ENCODE measurements at places on chromosomes 2 and 18.

DNA sequence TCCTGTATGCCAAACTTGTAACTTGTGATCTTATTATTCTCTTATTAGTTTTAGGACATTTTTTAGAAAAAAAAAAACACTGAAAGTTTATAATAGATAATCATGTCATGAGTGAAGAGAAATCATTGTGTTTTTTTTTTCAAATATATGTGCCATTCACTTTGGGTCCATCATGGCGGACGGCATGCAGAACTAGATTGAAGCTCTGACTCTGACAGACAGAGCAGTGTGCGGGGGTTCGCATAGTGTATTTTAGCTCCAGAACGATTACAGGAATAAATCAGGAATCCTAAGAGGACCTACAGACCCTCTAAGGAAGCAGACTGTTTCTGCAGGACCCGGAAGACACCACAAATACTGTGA is 484.4 kb upstream of the REG3G start:
- no peak for DNase-seq

- DNase-seq: no peak
Measured at GRCh38 chr2:19250906-19251305, 107.5 kb downstream of the OSR1 start.

GRCh38 chr2:96353032-96353561 is 17.5 kb downstream of the NCAPH start:
- no peak for DNase-seq

DNA sequence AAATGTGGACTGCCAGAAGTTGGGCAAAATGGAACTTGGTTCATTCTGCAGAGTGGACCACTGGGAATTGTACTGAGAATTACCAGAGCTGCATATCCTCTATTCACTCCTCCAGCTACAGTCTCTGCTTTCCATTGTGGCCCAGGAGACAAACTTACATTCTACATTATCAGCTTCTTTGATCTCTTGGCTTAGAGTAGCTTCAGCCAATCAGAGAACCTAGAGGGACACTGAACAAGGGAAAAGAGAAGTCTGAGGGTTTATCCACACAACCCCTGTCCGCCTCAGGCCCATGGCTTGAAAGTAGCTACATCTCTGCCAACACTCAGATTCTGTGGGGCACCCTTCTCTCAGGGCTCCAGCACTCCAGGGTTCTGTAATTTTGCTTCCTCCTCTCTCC is 251.1 kb downstream of the TRIB2 start:
- DNase-seq: no peak

DNA sequence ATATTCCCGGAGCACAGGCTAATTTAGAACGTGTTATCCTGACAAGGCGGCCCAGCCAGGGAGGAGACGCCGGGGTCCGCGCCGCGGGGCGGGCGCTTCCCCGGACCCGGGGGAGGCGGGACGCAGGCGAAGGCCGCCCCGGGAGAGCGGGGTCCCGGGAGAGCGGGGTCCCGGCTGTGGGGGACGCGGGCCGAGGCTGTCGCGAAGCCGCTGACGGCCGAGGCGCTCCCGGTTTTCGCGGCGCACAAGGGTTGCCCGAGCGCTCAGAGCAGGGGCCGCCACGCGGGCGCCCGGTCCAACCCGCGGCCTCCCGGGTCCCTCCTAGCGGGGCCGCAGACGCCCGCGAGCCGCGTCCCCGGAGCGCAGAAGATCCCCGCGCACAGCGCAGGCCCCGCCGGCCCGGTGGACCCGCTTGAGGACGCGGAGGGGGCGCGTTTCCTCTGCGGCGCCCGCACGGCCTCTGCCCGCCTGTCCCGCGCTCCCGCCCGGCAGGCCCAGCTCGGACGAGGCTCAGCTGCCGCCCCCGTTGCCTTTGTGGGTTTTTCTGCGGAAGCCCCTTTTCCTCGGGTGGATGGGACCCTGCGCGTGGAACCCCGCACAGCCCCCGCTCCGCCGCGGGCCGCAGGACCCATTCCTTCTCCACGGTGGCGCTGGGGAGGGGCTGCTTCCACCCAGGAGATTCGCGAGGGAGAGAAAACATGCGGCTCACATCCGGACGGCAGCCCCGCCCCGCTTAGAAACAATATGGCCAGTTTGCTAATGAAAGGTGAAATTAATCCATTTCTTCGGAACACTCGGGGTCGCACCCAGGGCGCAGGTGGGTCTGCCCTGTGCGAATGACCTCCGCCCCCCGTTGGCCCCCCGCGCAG is 9.6 kb upstream of the KCNG2 start:
- no peak for DNase-seq

- no peak for DNase-seq
Measured at GRCh38 chr18:6874315-6874714, 144.8 kb downstream of the ARHGAP28 start.

GRCh38 chr2:108583903-108584520 is 49.7 kb downstream of the LIMS1 start:
- DNase-seq: peak; percentile 49

DNA sequence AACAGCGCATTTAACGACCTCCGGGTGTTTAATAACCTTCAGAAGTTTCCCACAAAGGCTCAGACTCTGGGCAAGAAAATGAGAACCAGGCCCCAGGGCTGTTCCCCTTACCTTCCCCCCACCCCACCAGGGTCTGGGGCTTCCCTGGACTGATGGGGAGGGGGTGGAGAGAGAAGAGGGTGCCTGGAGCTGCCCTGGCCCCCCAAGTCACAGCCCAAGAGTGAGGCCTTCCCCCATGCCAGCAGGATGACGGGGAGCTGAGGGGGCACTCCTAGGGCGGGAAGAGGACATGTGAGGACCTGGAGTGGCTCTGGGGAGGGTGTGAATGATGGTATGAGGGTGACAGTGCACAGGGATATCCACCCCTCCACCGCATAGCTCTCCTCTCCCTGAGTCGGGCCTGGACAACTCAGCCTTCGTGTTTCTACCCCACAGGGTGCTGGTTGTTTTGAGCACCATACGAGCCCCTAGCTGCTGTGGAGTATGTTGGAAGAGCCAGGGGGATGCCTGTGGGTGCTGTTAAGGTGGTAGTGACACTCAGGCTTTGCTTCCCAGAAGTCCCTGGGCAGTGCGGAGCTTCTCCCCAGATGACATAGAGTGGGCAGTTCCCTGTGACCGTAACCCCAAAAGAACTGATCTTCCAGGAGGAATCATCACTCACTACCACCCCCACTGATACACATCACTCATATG is 3.9 kb downstream of the PKDCC start:
- no peak for DNase-seq

GRCh38 chr2:146651361-146651760 is 1193.5 kb upstream of the ACVR2A start:
- DNase-seq: no peak

DNA sequence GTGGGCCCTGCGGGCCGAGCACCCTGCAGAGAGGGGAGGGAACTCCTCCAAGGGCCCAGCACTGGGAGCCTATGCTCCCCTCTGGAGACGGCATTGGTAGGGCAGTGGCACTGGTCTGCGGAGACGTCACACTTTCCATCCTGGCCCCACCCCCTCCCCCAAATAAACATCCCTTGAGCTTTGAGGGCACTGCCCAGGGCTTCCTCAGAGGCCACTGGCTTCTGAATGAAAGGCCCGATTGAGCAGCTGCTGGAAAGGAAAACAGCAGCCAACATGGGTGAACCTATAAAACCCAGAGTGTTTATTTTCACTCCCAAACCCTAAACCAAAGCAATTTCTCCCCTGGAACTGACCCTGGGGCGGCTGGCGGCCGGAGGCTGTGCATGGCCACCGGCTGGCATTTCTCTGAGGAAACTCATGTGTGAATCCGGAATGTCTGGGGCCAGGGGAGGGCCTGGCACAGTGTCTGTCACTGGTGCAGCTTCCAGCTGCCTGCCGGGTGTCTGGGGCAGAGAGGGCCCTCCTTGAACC is 138.9 kb downstream of the DYSF start:
- DNase-seq: no peak

- no peak for DNase-seq
Measured at GRCh38 chr2:128306081-128306930, 12.4 kb downstream of the HS6ST1 start.

DNA sequence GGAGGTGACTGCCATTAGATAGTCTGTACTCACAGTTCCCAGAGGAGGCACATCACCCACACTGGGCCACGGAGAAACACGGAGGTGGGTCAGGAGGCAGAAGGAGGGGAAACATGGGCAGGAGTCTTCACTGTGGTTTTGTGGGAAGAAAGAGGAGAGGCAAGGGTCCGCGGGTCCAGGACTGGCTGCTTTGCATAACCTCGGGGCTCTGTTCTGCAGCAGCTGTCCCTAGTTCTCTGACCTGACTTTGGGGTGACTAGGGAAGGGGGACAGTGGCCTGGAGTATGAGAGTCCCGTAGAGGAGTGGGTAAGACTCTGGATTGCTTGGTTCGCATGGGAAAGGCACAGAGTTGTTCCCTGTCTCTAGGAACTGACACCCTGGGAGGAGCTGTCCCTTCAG is 238.3 kb upstream of the RAB6C start:
- DNase-seq: no peak

GRCh38 chr2:7725171-7725849 is 808.1 kb downstream of the RNF144A start:
- no peak for DNase-seq

DNA sequence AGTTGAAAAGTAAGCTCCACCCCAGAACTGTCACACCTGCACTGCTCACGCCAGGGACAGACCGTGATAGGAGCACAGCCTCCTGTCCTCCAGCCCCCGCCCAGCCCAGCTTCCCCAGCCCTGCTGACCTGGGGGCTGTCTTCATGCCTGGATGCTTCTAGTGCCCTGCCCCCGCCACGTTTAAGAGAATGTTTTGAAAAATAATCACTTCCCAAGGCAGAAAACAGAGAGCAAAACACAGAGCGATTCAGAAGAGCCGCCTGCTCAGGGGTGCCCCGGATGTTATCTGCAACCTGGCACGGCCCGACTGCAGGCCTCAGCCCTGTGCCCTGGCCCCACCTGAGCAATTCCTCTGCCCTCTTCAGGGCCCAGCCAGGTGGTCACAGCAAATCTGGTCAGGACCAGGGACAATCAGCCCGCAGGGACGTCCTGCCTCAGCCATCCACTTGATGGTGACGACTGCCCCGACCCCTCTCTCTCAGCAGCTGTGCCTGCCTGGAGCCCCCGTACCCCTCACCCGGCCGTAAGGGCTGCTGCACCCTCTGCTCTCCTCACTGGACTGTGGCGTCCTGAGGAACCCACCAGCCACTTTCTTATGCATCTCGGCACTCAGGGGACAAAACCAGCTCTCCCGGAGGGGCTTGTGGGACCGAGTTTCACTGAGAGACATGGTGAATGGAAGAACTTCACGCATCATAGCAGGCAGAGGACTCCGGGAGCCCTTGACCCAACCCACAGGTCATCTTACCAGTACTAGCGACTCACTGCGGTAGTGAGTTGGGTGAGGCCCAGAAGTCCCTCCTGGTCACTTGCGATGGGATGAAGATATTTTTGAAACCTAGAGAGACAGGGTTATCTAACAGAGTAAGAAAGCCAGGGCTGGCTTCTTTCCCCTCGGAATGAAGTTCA is 30.2 kb downstream of the ADI1 start:
- no peak for DNase-seq

DNA sequence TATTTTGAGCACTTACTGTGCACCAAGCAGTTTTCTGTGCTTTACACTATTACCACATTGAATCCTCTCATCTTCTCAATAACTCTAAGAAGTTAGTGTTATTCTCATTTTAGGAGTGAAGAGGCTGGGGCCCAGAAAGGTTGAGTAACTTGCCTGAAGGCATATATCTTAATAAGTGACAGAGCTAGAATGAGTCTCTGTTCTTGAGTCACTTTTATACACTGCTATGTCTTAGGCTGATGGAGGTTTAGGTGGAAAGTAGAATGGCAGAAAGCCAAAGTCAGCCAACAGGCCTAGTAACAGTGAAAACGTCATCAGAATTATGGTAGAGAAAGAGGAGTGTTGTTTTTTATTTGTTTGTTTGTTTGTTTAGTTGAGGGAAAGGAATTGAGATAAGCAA is 27.9 kb upstream of the RPE start:
- no peak for DNase-seq

DNA sequence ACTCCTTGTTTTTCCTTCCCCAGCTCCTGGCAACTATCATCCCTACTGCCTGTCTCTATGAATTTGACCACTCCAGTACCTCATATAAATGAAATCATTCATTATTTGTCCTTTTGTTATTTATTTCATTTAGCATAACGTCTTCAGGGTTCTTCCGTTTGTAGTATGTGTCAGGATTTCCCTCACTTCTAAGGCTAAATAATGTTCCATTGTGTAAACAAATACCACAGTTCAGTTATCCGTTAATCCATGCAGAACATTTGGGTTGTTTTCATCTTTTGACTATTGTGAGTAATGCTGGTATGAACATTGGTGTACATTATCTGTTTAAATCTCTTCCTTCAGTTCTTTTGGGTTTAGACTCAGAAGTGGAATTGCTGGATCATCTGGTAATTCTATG is 18.8 kb downstream of the DYNC2LI1 start:
- no peak for DNase-seq

DNA sequence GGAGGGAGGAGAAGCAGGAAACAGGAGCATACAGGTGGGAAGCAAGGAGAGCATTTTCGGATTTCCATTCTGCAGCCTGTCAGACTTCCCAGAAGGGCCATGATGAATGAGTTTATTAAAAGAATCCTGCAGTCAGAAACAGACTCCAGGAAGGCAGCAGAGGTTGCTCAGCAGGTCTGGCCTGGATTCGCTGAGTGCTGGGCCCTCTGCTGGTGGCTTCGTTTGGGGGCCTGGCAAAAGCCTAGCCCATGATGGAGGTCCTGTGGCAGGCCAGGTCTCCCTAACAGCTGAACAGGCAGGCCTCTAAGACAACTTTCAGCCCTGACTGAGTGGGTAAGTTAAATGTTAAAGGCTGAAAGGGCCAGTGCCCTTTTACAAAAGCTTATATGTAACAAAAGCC is 108.2 kb upstream of the CAPN13 start:
- no peak for DNase-seq

DNA sequence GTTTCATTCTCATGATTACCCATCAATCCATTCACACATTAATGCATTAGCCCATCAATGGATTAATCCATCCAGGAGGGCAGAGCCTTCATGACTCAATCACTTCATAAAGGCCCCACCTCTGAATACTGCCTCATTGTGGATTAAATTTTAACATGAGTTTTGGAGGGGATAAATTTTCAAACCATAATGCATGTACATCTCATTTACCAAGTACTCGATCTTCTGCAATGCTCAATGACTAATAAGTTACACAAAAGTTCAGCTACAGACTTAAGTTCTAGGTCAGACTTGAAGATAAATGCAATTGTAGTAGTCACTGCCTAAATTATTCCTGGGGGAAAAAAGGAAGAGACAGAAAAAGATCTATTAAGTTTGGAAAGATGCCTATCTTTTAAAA is 120.0 kb upstream of the OSR1 start:
- no peak for DNase-seq

- no peak for DNase-seq
Measured at GRCh38 chr2:65647249-65647842, 214.9 kb upstream of the SPRED2 start.

- no peak for DNase-seq
Measured at GRCh38 chr18:10537765-10538164, 11.9 kb downstream of the NAPG start.
